Left lung (tissue), 14 donors: ENCODE measurements at places on chromosomes 1 and 21. TPM values are rescaled to one million over a fixed set of nuclear protein-coding genes. Genes with fewer than 3 reads are reported as not detected.

CDA gene
- 0.36 TPM for polyA plus RNA-seq

LPAR3 gene
- polyA plus RNA-seq: 3.7 TPM

LY9 gene
- 0.38 TPM for polyA plus RNA-seq

COG2 gene
- polyA plus RNA-seq: 26.7 TPM

GPR25 gene
- polyA plus RNA-seq: not detected

DNA sequence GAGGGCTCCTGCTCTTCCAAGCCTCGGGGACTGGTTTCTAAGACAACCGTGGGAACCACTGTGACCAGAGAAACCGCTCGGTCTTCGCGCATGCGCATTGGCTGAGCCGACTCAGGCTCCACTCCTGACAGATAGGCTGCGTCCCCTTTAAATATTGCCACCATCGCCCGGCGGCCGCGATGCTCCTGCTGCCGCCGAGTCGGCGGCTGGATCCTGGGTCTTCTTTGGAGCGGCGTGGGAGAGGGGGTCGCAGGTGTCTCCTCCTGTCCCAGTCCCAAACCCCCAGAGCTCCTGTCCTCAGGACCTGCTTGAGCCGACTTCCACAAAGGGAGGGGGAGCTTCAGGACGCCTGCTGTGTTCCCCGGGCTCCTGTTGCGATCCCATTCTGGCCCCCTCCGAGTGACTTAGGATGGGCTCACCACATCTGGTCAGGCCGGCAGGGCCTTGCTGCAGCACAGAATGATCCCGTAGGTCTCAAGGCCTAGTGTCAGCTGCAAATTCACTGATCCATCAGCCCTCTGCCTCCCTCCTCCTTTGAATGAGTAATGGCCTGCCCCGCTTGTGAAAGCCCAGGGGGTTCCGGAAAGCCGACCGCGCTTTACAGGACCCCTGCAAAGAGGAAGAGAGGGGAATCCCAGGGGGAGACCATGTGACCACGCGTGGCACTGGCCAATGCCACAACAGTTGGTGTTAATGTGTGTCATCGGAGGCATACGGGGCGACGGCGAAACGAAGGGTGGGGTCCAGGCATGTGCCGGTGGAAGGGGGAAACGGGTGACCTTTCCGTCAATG, 683.2 kb upstream of the TPTE start:
- no peak for DNase-seq

DNA sequence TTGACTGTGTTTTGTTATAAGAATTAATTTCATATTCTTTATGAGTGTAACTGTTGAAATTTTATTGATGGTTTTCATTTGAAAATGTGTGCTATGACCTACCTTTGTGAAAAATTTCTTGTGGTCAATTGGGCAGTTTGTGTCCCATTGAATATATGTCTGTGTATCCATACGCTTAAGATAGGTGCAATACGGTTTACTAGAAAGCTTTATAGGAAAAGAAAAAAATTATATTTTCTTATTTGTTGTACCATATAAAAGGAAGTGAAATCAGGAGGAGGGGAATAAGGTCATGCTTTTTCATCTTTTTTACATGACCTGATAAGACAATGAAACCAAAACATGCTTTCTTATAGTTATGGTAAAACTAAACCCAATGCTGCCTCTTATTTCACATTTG, 807.7 kb downstream of the USP25 start:
- DNase-seq: no peak

DNA sequence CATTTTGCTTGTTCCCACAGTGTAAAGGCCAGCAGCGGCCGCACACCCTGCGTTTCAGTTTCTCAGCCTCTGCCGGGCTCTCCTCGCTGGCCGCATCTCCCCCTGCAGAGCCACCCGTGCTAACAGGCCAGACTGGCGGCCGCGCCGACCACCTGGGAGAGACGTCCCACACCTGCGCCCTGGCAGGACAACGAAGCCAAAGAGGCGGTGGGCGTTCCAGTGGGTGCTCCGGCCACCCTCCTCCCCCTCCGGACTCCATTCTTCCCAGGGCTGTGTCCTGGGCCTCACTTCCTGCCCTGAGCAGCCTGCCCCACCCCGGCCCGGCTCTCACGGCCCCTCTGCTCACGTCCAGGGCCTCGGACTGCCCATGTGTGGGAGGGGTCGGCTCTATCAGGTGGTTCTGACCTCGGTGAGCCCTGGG, 31.9 kb upstream of the SLC19A1 start:
- no peak for DNase-seq

GRCh38 chr21:45237401-45237800, 50.3 kb downstream of the POFUT2 start:
- no peak for DNase-seq

- no peak for DNase-seq
These were observed 21.4 kb upstream of the FASLG start for GRCh38 chr1:172637522-172637921.

- no peak for DNase-seq
These were observed 3.9 kb upstream of the KRTAP10-6 start for GRCh38 chr21:44596068-44596725.

- no peak for DNase-seq
These were observed 55.5 kb upstream of the GALNT2 start for GRCh38 chr1:230011333-230012092.

DNA sequence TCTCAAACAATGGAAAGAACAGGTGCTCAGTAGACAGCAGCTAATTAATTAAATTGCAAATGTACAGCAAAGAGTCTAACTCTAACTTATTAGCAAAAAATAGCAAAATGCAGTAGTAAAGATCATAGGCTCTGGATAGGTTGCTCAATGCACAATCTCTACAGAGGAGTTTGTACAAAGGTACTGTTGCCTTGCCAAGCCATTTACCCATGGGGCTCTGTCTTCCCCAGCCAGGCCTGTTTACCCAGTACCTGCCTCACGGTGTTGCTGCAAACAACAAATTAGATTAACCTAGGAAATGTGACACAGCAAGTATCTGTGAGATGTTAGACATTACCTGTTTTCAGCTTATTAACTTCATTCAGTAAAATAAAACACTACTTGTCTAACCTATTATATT, 222.0 kb downstream of the DENND1B start:
- DNase-seq: no peak

DNA sequence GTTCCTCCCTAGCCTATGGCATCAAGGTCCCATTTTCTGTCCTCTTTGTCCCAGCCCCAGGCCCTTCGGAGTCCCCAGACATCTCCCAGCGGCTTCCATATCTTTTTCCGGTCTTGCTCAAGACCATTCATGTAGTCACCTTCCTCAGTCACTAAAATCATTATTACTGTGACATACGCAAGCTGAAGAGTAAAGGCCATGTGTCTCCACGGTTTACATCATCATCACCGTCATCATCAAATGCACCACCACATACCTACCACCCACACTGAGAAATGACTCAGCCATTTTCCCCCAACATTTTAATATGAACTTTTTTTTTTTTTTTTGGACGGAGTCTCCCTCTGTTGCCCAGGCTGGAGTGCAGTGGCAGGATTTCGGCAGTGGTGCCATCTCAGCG, 43.4 kb downstream of the FHAD1 start:
- DNase-seq: no peak

DNA sequence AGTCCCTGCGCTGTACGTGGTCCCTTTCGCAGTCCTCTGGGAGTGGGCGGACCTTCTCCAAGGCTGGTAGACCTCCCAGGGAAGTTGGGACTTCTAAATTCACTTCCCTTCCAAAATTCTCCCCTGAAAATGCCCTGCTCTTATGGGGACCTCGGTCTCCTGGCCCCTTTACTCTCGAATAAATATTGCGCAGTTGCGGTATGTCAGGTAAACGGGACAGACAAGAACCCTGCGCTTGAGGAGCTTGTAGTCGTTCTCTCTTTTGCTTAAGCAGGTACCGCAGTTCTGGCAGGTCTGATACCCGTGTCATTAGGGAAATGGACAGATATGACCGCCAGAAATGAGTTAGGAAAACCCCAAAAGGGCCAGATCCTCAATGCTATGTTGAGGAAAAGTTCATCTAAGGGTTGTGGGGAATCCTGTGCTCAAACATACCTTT, 561 bp downstream of the KIF2C start:
- DNase-seq: no peak

GRCh38 chr1:231903586-231904081, 277.0 kb downstream of the DISC1 start:
- DNase-seq: no peak

DNA sequence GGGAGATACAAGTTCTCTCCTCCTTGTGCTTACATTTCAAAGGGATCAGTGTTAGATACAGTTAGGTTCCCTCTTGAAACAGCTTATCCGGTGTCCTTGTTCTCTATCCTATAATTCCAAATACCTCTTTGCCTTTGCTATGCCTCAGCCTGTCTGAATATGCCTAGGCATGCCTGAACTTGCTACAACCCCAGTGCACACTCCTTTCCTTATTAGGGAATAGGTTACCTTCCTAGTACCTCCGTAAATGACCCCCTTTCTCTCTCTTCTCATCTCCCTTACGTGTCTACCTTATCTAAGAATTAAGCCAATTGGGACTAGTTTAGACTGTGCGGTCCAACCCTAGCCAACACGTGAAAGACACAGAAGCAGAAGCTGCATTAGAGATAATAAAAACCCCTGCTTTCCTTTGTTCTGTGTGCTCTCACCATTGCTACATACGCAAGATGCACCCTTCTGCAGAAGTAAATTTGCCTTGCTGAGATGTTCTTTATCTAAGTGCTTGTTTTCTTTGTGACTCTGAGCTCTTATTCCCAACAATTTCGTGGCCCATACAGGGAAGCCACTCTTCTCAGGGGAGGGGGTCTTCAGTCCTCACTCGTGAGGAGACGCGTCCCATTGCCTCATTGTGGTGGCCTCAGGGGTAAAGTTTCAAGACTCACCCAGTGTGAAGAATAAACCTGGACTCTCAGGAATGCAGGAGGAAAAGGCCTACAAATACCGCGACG, 802.1 kb downstream of the PLA2G4A start:
- DNase-seq: no peak

- DNase-seq: no peak
These were observed 840 bp upstream of the HEATR1 start for GRCh38 chr1:236604905-236605806.

DNA sequence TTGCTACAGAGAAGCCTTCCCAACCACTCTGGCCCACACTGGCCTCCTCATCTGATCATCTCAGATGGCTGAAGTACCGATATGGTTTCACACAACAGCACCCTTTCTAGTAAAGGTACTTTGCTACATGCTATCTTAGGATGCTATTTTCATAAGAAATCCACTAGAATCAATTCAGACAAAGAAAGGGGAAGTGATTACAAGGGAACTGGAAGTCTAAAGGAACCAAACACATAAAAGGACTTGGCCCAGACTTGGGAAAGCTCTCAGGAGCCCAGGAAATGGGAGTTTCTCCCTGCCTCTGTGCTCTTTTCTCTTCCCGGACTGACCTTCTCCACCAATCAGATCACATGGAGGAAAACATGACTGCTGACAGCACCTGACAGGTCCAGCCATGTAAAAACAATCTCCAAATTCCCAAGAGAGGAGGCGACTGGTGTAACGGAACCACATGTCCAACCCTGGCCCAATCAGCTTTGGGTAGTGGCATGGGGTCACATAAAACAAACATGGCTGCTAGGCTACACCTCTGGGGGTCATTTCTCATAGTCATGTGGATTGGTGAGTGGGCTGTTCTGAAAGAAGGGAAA, 12.7 kb upstream of the FOXE3 start:
- no peak for DNase-seq

DNA sequence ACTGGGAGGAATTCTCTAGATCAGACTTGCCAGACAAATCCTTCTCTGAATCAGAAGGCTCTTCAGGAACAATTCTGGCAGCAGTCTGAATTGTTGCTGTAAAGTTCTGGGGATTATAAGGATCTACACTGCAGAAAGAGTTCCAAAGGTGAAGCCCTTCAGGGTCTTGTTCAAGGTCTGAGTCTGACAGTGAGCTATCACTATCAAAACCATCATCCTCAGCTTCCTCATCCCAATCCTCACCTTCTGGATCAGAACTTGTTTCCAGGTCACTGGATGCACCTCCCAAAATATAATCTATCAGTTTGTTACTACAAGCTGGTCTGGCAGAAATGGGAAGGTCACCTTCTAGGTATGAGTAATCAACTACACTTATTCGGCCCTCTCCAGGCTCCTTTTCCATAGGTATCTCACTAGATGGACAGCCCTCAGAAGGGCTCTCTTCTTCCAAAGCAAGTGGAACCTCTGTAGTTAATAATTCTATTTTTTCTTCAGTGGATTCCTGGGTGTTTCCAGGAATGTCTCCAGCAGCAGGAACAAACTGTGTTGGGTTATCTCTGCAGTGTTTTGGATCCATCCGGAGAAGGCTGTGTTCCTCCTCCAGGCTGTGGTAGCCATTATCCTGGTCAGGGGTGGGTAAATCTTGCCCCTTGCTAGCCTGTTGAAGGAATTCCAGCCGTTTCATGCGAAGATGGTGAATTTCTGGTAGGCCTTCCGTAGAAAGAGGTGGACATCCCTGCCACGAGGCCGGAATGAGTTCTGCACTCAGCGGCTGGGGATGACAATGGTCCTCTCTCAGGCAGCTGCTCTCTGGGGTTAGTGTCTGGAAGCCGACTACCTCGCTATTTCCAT, 1.6 kb downstream of the PPP1R15B start:
- no peak for DNase-seq

DNA sequence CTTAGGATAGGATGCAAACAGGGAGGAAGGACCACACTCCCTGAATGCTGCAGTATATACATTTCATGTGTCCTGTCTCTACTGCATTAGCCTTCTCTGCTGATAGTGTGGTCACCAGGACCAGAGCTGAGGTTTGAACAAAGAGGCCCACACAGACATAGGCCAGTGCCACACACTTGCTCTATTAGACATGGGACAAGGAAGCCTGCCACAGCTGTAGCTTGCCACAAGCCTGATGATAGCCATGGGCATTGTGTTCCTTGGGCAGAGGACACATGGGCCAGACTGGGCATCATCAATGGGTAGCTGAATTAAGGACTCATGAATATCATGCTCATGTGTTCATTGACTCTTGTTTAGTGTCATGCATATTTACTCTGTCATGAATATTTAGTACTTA, 10.4 kb downstream of the CAMSAP2 start:
- no peak for DNase-seq

- no peak for DNase-seq
These were observed 149.9 kb downstream of the SYF2 start for GRCh38 chr1:25082216-25082899.

GRCh38 chr1:183739741-183740271, 65.1 kb upstream of the RGL1 start:
- no peak for DNase-seq
